DMS79 treated with DMSO at 0.1 percent for 48 hours (cell line): ENCODE measurements at places on chromosomes 1 and 21.
A peak's percentile ranks its signal among the peaks of the same experiment; 100 is the strongest.

- no peak for DNase-seq
Measured at GRCh38 chr1:165014753-165015152, 341.8 kb downstream of the LMX1A start.

DNA sequence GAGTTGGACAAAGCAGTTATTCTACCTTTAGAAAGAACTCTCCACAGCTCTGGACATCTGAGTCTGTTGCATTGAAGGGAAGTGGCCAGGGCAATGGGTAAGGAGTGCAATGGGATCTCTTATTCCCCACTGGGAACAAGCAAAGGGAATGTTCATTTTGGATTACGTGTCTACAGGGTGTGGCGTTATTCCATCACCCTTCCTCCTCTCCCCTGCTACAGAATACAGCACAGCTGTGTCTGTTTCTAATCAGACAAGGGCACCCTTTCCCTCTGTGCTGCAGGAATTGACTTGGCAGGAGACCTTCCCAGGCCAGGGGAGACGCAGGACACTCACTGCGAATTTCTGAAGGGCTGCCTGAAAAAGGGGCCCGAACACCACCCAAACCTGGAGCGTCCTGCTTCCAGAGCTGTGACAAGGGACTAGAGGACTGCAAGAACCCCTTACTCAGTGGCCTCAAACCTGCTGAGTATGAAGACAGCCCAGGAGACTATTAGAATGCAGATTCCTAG, 163.6 kb upstream of the RAB4A start:
- no peak for DNase-seq

GRCh38 chr1:42793824-42794223, 9.0 kb downstream of the TMEM269 start:
- no peak for DNase-seq

DNA sequence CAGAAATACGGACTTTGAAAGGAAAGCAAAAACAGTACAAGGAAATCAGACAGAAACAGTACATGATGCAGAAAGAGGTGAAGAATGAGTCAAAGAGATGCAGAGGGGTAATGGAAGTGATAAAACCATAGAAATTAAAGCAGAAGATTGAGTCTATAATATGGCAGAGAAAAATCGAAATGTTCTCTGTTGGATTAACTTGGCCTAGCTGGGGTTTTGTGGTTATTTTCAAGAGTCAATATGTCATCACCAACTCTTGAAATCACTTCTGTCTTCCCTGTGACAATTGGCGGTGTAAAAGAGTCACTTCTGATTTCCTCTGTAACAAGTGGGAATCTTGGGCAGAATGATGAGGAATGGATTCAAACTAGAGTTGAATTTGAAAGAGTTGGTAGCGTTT, 7.4 kb downstream of the YTHDF2 start:
- DNase-seq = no peak

DNA sequence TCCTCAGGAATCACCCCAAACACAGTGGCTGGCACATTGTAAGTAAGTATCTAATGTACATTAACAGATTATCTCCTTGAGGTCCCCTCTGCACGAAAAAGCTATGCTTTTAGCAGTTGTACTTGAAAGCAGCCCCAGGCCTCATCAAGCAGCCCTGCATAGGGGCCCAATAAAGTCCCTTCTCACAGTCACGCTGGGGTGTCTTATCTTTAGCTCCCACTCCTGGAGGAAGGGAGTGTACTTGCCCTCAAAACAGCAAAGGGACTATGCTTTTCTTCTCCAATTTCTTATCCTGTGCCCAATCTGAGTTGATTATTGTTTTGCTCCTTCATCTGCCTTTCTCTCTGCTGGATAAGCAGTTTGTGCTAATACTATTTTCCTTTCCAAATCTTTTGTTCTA, 168.8 kb upstream of the PLXNA2 start:
- DNase-seq = no peak

GRCh38 chr1:184276416-184276815, 110.4 kb upstream of the C1orf21 start:
- DNase-seq = no peak

GRCh38 chr1:119141020-119141424, 569 bp upstream of the WARS2 start:
- peak; percentile 75 for DNase-seq

GRCh38 chr1:174769961-174770549, 229.7 kb upstream of the CACYBP start:
- peak; percentile 56 for DNase-seq

DNA sequence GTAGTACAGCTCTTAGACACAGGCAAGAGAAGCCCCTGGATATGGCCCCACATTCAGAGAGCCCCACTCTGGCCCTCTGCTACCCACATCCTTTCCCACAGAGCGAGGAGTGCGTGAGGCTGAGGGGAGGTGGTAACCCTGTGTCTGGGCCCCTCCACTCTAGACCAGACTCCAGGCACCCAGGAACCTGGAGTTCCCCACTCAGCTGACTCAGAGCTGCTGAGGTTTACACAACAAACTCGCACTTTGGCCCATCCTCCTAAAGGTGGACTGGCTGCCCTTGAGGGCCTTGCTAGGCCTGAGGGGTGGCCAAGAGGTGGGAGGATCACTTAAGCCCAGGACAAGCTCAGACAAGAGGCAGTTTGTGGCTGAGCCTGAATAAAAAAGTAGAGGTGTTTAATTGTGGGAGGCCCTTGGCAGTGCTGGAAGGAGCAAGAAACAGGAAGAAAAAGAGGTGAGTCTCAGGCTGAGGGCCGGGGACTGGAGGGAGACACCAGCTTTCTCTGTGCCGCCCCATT, 10.7 kb downstream of the MR1 start:
- DNase-seq = peak; percentile 66

GRCh38 chr1:15008783-15009729, 144.5 kb upstream of the TMEM51 start:
- no peak for DNase-seq
